WTC11 (cell line): ENCODE measurements at places on chromosomes 4 and X. TPM values are rescaled to one million over a fixed set of nuclear protein-coding genes. Genes with fewer than 3 reads are reported as not detected.

MAGEB3 gene
- total RNA-seq = 0.11 TPM in 1 of 3 replicates, not detected in the others

HOPX gene
- 0.26 to 0.87 TPM (median 0.27 TPM) in 3 replicates for total RNA-seq

SORCS2 gene
- 5.5 to 9.1 TPM (median 6.6 TPM) in 3 replicates for total RNA-seq

TLR2 gene
- total RNA-seq = 1.3 to 1.7 TPM (median 1.4 TPM) in 3 replicates

VSIG1 gene
- 0.73 to 1.2 TPM (median 0.76 TPM) in 3 replicates for total RNA-seq

CXCL13 gene
- not detected in 3 replicates for total RNA-seq

SEPTIN6 gene
- total RNA-seq = 52.1 to 62.9 TPM (median 53.6 TPM) in 3 replicates

ITGB1BP2 gene
- total RNA-seq = 5.8 to 6.8 TPM (median 6.1 TPM) in 3 replicates

DNA sequence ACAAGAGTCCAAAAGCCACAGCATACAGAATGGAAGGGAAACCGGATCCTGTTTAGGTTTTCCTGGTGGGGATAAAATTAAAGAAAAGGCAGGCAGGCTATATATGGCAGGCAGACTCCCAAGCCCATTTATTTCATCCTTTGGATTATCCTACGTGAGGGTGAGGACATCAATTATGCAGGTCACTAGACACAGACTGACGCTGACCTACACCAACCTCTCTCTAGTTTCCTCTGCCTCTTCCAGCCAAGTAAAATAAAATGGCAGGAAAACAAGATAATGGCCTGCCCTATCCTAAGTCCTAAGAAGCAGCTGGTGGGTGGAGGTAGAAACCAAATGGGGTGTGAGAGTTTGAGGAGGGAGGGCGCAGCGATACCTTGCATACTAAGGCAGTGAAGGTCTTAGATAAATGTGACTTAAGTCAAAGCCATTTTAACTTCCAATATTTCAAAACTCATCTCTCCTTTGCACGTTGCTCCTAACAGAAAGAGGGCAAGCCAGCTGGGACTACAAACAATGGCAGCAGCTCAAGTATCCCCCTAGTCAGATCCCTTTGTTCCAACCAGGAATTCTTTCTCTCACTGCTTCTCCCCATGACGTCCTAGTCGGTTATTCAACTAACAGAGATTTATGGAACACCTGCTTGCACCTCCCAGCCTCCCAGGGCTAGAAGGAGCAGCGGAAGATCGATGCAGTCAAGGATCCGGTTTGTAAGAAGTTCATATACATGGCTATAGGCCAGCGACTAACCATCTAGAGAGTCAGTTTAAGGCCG, 72.8 kb downstream of the IRF2 start:
- peak; percentile 25 for DNase-seq

GRCh38 chr4:19130866-19131265, 1109.3 kb upstream of the LCORL start:
- no peak for DNase-seq

- no peak for DNase-seq
Observed at GRCh38 chrX:70026851-70027200, 22.9 kb downstream of the AWAT2 start.

DNA sequence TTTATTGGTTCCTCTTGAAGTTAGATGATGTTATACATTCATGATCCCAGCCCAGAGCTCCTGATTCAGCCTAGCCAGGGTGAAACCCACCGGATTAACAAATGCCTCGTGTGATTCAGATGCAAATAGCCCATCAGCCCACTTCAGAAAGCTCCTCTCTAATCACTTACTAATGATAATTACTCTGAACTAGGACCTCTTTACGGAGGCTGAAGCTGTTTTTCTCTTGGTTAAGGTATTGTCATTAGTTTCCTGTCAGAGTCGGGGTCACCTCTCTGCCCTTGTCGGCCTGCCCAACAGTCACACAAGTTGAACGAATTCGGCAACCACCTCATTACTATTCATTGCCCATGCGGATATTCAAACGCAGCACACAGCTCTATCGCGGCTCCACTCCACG, 36.6 kb downstream of the ZFP42 start:
- peak; percentile 37 for DNase-seq

DNA sequence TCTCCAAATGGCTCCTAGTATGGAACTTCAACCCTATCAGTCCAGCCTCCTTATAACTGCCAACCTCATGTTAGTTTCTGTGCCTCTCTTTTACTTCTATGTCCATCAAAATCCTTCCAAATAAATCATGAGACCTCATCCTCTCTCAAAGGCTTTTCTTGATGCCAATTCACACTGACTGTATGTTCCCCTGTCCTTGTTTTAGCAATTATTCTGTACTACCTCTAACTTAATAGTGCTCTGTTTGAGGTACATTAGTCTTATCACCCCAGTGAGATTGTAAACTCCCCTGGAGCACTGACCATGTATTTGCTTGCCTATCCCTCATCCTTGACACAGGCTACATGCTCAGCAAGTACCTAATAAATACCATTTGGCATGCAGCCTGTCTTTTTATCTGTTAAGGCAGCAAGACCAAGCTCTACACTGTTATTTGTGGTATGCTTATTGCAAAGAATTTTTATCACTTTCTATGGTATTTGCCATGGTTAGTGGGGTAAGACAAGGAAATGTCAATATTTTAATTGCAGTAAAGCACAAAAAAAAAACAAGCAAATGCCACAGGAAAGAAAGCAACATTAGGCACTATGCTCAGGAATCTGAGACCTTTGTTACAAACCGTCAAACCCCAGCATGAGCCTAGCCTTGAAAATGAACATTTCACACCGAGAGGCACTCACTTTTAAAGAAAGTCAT, 119.2 kb downstream of the SMARCA1 start:
- DNase-seq = no peak

DNA sequence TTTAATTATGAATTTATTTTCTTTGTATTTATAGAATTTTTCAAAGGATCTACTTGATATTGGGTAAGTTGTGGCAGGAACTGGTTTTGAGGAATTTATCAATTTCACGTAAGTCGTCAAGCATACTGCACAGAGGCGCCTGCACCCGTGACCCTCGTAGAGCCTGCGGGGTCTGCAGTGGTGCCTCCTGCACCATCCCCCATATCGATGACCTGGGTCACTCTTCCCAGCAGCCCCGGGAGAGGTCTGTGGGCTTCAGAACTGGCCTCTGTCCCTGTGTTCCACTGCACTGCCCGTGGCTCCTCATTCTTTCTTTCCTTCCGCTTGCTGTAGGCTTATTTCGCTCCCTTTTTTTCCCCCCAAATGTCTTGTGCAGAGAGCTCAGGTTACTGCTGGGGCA, 31.5 kb upstream of the CPLX1 start:
- DNase-seq = no peak

DNA sequence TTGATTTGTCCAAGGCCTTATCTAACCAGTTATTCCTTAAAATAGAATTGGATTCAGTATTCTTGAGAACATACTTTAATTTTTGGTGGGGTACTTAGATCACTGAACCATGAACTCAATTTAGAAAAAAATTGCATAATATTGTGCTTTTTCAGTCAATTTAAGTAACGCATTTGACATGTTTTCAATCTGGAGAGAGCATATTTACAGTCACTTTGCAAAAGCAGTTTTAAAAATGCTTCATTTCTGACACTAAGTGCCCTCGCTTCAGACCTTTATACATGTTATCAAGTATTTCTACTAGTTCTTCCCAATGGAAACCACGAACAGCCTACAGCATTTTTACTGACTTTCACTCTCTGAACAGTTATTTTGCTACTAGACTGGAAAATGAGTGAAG, 257.1 kb upstream of the NDST4 start:
- no peak for DNase-seq

DNA sequence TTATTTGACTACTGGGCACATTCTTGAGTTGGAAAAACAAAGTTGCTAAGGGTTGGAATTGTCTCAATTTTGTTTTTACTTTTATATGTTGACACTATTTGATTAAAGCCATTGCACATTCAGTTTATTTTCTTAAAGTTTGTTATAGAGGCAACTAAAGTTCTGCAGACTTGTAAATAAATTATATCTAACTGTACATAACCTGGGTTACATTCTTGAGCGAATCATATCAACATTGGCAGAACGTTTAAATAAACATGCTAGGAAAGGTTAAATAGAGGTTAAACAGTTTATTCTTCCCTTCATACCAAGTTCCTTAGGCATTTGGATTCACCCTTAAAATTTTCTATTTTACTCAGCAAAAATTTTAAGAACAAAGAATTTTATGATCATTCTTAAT, 74.5 kb downstream of the UCHL1 start:
- DNase-seq = no peak

DNA sequence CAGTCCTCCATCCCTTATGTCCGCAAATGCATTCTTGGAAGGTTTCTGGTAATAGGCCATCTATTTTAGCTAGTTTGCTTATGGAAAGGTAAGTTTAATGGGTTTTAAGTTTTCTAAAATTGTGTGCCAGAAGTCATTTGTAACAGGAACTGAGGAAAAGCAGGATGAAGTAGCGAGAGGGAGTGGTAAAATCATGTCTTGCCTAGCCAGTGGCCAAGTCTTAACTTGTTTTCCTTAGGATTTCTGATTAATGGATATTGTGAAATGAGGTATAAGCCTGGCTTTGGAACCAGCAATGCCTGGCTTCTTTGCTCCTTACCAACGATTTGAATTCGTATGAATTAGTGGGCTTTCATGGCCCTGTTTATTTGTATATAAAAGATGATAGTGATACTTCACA, 7.3 kb downstream of the SEC24B start:
- no peak for DNase-seq

DNA sequence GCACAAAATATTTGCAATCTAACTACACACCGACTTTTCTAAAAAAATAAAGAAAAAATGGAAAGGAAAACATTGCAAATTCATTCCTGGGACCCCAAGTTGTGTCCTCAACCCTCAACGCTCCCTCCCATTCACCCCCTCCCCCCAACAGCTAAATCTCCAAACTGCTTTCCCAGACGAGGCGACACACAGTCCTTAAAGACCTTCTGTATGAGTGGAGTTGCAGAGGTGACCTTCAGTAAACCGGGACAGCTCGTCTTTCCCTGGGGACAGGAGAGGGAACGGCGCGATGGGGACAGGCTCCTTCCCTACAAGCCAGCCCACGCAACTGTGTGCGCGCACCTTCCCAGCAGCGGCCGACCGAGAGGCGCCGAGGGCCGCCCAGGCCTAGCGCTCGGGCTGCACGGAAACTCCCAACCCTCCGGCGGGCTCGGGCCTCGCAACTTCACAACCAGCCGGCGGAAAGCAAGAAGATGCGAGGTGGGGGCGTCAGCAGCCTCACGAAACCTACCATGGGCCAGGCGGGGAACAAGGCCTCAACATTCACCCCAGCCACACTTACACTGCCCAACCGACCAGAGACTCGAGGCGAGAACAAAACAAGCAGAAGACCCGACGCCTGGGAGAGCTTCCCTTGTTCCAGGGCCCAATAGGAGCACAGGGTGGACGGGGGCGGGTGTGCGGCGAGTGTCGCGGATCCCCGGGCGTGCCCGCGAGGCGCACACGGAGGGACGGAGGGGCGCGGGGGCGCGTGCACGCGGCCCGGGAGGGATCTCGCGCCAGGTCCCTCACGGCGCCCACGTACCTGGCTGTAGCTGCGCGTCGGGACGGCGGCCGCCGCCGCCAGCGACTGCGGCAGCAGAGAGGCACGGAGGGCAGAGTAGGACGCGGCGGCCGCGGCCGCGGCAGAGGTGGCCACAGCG, 763 bp downstream of the GRSF1 start:
- DNase-seq = peak; percentile 48

DNA sequence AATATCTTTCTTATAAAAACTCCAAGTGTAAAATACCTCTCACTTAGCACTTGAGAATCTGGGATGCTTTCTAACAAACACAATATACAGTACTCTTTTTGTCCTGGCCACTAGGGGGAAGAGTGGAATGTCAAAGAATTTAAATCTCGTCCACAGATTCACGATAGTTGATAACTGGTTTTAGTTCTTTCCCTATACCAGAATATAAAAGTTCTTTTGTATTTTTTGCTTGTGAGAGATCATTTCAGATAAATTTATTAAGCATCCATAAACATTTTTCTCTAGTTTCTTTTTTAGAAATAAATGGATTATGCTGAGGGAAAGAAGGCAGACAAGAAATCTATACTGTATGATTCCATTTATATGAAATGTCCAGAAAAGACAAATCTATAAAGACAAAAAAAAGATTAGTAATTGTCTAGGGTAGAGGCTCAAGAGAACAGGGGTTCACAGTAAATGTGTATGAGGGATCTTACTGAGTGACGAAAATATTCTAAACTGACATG, 50.4 kb downstream of the MGARP start:
- no peak for DNase-seq

DNA sequence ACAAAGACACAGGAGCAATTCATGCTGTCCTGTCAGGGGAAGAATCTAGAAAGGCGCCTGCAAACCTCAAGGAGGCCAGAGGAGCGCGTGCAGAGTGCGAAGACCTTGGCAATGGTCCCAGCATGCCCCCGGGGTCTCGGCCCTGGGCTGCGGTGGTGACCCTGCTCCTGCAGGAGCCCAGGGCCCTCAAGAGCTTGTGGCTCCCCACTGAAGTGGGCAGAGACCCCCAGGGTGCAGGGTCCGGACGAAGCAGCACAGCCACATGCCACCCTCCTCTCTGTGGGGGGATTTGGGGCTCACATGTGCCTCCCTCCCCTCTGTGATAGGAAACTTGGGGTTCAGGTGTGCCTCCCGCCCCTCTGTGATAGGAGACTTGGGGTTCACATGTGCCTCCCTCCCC, 39.3 kb downstream of the GAK start:
- no peak for DNase-seq

- DNase-seq = no peak
Observed at GRCh38 chr4:155722336-155722735, 36.5 kb upstream of the GUCY1B1 start.

DNA sequence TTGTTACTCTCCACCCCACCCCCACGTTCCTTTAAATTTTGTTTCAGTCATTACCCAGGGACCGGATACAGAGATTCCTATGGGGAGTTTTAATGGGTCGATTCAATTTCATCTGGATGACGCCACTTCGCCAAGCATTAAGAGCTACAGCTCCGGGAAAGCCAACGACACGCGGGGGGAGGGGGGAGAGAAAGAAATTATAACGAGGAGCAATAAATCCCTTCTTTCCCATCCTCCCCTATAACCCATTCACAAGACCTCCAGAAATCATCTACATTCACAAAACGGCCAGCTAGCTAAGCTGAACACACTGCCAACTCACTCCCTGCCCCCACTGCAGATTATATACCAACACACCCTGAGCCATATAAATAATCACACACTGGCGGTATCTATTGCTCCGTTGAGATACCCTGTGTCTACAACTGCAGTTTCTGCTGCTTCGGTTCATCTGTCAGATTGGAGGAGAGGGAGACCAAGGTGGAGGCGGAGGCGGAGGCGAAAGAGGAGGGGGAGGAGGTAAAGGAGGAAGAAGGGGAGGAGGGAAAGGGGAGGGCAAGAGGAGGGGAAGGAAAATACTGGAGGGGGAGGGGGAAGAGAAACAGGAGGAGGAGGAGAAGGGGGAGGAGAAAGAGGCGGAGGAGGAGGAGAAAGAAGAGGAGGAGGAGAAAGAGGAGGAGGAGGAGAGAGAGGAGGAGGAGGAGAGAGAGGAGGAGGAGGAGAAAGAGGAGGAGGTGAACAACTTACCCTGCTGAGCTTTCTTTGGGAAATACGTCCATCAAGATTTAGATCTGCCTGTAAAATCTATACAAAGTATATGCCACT, 113.9 kb upstream of the VAMP7 start:
- DNase-seq = peak; percentile 42

DNA sequence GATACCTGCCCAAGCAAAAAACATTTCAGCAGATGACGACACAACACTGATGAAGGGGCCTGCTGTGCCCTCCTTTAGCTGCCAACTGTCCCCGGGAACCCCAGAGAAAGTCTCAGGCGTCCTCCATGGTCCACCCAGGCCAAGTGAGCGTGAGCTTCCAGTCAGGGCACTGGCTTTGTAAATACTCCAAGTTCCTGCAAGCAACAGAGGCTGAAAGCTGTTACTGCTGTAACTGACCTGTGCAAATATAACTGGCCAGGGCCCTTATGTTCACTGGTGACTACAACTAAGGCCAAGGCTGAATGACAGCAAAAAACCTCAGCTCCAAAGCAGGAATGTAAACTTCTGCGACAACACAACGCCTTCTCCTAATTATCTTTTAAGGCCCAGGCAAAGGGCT, 8.2 kb downstream of the WDR1 start:
- DNase-seq = no peak
